ENCODE measurements at places on chromosomes 12 and 14.

GRCh38 chr14:99055816-99056215, 216.2 kb downstream of the BCL11B start:
- no peak for DNase-seq

DNA sequence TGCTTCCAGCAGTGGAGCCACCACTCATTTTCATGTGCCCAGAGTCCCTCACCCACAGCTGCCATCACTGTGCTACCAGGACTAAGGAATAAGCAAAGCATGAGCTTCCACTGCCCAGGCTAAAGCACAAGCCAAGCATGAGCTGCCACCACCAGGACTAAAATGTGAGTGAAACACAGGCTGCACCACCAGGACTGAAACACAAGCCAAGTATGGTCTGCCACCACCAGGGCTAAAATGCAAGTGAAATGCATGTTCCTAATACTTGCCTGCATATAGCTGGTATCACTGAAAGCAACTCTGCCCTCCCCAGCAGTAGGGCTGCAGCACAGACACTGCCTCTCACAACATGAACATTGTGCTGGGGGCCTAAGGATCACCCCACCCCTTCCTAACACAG, 30.0 kb downstream of the CEP83 start:
- no peak for DNase-seq

- DNase-seq = peak; percentile 22
Measured at GRCh38 chr14:68377459-68377858, 415.4 kb downstream of the ZFP36L1 start.

- no peak for DNase-seq
Measured at GRCh38 chr14:35435177-35435576, 30.6 kb upstream of the NFKBIA start.

- no peak for DNase-seq
Measured at GRCh38 chr12:109563291-109564284, 9.7 kb downstream of the MMAB start.

DNA sequence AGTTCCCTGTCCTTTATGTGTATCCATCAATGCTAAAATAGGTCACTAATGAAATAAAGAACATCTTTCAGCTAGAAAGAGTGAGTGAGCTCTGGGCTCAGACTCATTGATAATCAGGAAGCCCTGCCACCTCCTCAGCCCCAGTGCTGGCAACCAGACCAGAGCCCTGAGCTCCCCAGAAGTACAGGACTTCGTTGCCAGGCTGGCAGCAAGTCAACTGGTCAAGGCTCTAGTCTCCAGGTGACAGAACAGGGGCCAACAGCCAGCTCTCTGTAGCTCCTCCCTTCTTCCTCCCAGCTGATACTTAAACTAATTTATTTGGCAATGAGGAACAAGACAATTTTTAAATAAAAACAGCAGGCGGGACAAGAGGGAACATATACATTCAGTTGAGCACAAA, 145.3 kb downstream of the EGLN3 start:
- DNase-seq = no peak

DNA sequence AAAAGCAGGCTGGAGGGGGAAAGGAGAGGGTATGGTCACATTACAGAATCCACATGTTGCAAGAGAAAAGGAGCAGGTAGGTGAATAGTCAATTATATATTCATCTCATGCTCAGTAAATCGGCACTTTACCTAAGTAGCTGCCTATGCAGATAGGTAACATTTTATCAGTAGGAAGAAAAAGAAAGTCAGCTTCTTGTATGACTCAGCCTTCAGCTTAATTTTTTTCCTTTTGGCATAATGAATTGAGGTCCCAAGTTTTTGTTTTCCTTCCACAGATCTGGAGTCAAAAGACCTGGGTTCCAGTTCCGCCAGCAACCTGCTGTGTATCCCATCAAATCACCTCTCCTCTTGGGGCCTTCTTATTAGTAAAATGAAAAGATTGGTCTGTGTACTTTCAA, 6.0 kb upstream of the ACSM4 start:
- DNase-seq = no peak

DNA sequence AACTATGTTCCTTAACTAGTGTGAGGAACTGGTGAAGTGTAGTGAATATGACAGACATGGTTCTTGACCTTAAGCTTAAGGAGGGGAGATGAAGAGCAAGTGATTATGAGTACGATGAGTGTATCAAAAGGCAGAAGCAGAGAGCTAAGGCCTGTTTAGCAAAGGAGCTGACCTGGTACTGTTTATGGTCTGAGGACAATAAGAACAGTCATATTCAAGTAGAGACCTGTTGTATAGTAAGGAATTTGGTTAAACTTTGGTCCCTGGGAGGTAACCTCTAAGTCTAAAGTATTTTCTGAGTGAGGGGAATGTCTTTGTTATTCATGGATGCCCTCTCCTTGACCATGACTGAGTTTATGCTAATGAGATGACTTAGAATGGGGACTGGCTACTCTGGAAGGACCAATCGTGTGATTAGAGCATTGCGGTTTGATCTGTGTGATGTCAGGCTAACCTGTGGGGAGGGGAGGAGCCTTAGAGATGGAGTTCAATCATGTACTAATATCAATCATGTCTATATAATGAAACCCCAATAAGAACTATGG, 389.3 kb downstream of the BMP4 start:
- no peak for DNase-seq

DNA sequence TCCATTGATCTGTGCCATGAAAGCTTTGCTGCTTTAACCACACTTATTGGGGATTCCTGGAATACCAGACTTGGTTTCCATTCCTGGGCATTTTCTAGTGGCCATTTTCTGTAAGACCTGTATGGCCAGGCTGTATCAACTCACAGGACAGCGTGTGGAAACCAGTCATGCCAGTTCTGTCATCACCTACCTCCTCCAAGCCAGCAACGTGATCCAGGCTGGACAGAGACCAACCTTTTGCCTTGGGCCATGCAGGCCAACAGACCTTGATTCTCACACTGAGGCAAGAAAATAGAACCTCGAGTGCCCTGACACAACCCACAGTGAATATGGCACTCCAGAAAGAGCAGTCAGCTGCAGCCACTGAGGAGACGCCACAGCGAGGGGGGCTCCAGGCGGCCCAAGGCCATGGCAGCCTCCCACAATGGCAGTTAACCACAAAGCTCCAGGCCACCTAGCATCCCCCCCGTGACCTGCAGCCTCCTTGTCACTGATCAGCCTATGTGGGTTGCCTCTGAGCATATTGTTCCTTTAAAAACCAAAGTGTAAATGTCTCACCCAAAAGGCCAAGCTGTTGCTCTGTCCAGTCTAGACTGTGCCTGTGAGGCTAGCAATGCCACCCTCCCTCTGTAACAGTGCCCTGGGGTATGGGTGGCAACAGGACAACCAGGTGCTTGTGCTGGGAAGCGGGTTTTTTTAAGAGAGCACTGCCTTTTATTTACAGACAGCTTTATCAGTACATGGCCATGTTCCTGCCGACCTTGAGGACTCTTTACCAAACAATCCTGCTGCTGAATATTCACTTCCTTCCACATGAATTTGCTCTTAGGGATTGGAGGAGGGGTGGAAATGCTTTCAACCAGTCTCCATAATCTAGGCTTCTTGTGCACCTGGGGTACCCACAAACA, 168.7 kb upstream of the HIF1A start:
- peak; percentile 26 for DNase-seq

Measured in cerebellar cortex (tissue), 1 donor.